ENCODE measurements at places on chromosomes 4 and X.

- no peak for DNase-seq
These were observed 56.6 kb upstream of the DAPP1 start for GRCh38 chr4:99759988-99760387.

DNA sequence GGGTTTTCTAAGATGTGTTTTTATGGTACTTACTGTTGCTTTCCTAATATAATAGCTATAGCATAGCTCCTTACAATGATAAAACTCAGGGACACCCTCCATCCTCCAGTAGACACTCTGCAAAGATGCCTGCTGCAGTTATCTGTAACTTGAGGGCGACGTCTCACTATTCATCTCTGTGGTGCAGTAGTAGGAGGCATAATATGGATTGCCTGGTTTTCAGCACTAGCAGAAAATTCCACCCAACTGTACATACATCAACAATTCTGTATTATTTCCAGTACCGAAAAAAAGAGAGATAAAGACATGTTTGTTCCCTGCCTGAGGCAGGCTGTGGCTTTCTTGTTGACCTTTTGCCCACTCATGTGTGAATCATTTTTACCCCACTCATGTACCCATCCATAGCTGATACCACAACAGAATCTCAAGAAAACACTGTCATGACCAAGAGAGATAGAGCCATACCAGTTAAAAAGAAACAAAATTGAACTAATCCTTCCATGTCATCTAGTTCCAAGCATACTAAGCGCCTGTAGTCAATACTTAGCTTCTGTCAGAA lies 220.1 kb downstream of the RAB28 start:
- DNase-seq = no peak

DNA sequence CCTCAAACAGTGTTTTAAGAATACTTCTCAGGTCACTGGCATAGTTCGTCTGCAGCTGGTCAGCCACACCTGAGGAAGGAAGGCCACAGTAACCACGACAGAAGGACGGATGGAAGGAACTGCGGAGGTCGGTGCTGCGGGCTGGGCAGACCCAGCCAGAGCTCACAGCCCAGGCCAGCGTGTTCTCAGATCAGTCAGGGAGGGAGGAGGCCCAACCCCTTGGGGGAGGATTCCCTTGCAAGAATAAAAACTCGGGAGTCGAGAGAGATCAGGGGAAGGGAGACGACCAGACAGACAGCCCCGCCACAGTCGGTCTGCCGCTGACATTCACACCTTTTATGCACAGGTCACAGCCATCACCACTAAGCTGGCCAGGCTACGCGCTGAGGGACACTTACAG lies 11.3 kb upstream of the MXD4 start:
- DNase-seq = no peak

DNA sequence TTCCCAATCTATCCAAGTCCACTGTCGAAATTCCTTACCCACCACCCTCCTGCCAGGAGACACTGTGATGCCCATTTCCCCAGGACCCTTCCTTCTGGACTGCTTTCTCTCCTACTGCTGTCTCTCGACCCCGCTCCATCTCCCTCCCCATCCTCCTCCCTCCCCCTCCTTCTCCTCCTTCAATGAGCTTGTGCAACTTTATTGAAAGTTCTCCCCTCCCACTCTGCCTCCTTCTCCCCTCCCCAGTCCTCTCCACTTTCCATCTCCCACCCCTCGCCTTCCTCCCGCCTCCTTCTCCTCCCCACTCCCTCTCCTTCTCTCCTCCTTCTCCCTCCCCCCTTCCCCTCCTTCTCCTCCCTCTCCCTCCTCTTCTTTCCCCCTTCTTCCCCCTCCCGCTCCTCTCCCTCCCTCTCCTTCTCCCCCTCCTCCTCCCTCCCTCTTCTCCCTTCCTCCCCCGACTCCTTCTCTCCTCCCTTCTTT lies 116.6 kb upstream of the FAT1 start:
- no peak for DNase-seq

- DNase-seq = no peak
These were observed 62.3 kb upstream of the SCRG1 start for GRCh38 chr4:173461170-173461569.

- no peak for DNase-seq
These were observed 23.9 kb downstream of the DCUN1D4 start for GRCh38 chr4:51866835-51867234.

DNA sequence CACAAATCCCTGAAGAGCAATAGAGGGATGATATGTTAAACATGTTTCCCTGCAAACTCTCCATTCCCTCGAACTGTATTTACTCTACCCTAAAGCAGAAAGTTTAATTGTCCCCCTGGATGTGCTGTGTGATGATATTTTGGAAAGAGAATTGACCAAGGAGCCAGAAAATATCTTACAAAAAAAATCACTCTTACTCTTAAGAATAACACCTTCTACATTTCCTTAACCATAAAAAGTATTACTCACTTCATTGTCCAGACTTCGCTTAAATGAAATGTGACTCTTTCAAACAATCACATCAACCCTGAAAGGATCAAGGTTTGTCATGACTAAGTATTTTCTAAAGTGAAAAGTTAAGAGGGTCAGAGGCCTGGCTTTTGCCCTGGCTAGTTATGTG lies 49.0 kb upstream of the EGFL6 start:
- no peak for DNase-seq

DNA sequence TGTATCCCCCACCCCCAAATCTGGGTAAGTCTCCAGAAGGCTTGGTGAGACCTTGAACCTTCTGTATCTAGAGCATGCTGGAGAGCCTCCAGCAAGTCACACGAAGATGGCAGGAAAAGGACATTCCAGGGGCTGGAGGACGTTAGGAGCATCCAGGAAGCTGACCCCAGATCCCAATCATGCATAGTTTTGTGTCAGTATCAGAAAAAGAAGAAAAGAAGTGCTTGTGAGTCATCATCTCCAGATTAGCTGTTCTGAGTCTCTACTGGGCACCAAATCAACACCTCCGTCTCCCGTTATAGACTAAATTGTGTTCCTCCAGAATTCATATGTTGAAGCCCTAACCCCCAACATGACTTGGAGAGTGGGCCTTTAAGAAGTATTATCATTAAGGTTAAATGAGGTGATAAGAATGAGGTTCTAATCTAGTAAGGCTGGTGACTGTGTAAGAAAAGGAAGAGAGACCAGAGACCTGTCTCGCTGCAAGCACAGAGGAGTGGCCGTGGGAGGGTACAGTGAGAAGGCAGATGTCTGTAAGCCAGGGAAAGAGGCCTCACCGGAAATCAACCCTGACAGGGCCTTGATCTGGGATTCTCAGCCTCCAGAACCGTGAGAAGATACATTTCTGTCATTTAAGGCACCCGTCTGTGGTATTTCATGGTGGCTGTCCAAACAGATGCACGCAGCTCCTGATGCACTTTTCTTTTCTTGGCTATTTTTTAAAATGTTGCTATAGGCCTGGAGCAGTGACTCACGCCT lies 38.1 kb upstream of the CLDN24 start:
- no peak for DNase-seq

- DNase-seq = no peak
These were observed 32.5 kb downstream of the SCML1 start for GRCh38 chrX:17769701-17770269.

Data from CD14-positive monocyte (primary cell).